SK-MEL-5 (cell line): ENCODE measurements at places on chromosomes 5 and 9. TPM values are rescaled to one million over a fixed set of nuclear protein-coding genes. Genes with fewer than 3 reads are reported as not detected.

Gene PCDHA9
- total RNA-seq, result 0.05 TPM in 1 of 2 replicates, not detected in the other

DNA sequence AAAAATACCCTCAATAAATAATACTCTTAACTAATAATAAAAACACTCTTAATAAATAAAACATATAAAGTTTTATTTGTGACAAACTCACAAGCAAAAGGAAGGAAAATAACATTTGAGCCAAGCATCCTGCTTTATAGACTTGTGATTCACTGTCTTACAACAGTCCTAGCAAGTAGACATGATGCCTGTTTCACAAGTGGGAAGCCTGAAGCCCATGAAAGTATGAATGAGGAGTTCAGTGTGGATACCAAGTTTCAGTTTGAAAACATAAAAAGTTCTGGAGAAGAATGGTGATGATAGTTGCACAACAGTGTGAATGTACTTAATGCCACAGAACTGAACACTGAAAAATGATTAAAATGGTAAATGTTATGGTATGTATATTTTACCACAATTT lies 10.9 kb downstream of the HABP4 start:
- DNase-seq, result peak; percentile 26

DNA sequence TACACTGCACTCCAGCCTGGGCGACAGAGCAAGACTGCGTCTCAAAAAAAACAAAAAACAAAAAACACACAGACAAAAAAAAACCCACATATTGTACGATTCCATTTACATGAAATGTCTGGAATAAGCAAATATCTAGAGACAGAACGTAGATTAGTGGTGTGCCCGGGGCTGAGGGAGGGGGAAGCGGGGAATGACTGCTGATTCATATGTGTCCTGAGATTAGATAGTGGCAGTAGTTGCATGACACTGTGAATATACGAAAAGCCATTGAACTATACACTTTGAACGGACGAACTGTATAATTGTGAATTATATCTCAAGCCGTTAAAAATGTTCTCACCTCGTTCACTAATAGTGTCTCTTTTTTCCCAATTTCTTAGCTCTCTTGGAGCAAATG lies 23.9 kb downstream of the FGF1 start:
- no peak for DNase-seq

DNA sequence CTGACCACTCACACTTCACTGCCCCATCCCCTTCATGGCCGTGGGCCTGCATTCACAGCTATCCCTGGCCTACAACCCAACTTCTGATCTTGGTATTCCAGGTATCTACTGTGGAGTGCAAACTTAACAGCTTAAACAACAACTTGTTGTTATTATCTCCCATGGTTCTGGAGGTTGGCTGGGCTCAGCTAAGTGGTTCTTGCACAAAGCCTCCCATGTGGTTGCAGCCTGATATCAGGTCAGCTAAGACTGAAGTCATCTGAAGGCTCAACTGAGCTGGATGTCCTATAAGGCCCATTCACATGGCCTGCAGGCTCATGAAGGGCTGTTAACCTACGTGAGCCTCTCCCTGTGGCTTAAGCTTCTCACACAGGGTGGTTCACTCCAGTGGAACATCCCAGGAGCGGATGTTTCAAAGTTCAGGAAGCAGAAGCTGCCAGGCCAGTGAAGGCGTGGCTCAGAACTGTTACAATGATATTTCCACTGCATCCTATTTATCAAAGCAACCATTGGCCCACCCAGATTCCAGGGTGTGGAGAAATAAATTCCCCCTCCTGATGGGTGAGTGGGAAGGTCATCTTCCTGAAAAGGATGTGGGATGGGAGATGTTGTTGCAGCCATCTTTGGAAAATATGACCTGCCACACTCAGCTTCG lies 30.0 kb upstream of the TRIO start:
- no peak for DNase-seq

GRCh38 chr9:93464876-93465275 lies 11.5 kb upstream of the FAM120AOS start:
- DNase-seq, result no peak
